Spinal cord (tissue), 10 donors: ENCODE measurements at places on chromosomes 6 and 20. TPM values are rescaled to one million over a fixed set of nuclear protein-coding genes. Genes with fewer than 3 reads are reported as not detected.

DNA sequence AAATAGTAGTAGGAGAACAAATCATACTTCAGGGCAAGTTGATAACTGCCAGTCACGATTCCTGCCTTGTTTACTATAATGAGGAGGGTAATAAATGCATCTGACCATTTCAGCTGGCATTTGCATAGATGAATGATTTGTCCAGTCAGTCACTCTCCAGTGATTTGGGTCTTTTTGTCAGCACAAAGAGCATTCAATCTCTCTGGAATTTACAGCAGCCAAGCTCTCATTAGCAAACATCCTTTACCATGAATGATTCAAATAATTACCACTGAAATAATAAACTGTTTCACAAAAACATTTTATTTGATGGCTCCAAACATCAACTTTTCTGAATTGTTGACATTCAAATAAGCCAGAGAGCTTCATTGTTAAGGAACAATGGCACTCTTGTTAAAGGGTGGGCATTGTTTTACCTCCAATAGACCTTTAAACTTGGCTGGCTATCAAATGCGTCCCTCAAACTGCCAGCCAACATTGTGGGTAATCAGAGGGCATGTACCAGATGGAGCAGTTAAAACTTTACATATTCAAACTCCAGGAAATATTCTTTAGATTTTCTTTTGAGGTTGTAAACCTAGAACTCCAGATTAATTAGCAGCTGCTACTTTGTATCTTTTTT, 30.0 kb upstream of the FBXL4 start:
- H3K4me1 ChIP-seq = no peaks in the 10 kb centered on the region
- no peak overlapping the region for H3K27ac ChIP-seq
- H3K27me3 ChIP-seq = no peaks in the 10 kb centered on the region

CGA gene
- not detected for total RNA-seq

SUMO4 gene
- total RNA-seq = 5.7 TPM

DNA sequence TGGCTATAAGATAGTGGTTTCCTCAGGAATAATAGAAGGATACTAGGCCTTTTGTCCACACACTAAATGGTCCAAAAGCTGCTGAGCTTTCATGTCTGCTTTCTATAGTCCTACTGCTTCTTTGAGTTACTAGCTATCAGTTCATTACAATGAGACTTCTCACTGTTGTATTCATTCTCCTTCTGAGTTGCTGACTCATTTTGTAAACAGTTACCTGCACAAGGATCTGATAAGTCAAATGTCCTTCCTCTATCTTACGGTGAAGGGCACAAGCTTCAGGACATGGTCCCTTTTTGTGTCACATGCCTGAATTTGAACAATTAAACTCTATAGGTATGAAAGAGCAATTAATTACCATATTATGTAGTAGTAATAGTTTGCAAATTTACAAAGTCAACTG, 90.5 kb downstream of the MAN1A1 start:
- DNase-seq = no peak
- H3K4me3 ChIP-seq = no peak overlapping the region
- no peaks in the 10 kb centered on the region for H3K4me1 ChIP-seq
- no peak overlapping the region for H3K27ac ChIP-seq

- H3K27me3 ChIP-seq = no peaks in the 10 kb centered on the region
- H3K4me1 ChIP-seq = peaks cover 9% of the 10 kb centered on the region
- no peak for DNase-seq
- no peaks in the 10 kb centered on the region for H3K36me3 ChIP-seq
Observed at GRCh38 chr6:168017629-168018028, 20.2 kb downstream of the KIF25 start.

DNA sequence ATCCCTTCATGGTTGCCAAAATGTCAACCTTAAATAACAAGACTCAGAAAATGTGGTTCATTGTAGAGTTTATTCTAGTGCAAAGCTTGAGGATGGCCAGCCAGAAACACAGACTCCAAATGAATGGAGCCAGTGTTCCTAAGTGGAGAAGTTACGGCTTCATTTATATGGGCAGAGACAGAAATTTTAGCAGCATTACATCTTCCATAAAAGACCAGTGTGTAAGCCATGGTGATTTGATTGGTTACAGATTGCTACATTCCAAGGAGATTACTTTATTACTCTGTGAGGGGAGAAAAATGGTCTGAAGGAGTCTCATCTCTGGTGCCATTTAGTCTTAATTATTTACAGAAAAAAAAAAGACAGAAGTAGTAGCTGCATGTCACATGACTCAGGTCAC, 97.8 kb downstream of the OTOR start:
- no peak overlapping the region for H3K4me3 ChIP-seq
- no peaks in the 10 kb centered on the region for H3K27me3 ChIP-seq
- peak; percentile 12 for DNase-seq
- no peaks in the 10 kb centered on the region for H3K36me3 ChIP-seq

DNA sequence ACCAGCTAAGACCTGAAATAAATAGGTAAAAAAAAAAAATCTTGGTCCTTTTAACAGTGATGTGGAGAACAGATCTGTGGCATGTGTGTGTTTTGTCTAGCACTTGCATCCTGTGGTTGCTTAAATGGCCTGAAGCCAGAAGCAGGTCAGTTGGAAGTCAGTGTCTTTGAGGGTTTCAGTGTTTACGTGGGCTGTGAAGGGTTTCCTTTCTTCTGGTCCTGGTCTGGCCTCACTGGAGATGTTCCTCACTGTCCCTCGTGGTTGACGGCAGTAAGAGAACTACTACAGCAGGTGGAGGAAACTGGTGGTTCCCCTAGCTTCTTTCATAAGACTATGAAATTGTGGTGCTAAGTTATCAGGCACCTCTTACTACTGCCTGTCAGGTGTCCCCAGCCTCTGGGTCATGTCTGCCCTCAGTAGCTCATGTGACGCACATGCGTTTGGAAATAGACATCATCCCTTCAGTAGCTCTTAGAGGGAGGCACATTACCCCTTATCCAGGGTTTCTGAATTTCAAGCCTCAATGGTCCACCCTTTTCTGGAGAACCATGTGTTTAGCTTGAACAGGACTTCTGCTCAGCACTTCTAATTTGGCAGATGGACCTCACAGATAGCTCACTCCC, 59.4 kb upstream of the SCP2D1 start:
- peaks cover 4% of the 10 kb centered on the region for H3K4me1 ChIP-seq
- H3K36me3 ChIP-seq = peaks cover 3% of the 10 kb centered on the region
- H3K27me3 ChIP-seq = no peaks in the 10 kb centered on the region
- H3K4me3 ChIP-seq = no peak overlapping the region
- H3K27ac ChIP-seq = no peak overlapping the region

CCN2 gene
- total RNA-seq = 86.8 TPM

DNA sequence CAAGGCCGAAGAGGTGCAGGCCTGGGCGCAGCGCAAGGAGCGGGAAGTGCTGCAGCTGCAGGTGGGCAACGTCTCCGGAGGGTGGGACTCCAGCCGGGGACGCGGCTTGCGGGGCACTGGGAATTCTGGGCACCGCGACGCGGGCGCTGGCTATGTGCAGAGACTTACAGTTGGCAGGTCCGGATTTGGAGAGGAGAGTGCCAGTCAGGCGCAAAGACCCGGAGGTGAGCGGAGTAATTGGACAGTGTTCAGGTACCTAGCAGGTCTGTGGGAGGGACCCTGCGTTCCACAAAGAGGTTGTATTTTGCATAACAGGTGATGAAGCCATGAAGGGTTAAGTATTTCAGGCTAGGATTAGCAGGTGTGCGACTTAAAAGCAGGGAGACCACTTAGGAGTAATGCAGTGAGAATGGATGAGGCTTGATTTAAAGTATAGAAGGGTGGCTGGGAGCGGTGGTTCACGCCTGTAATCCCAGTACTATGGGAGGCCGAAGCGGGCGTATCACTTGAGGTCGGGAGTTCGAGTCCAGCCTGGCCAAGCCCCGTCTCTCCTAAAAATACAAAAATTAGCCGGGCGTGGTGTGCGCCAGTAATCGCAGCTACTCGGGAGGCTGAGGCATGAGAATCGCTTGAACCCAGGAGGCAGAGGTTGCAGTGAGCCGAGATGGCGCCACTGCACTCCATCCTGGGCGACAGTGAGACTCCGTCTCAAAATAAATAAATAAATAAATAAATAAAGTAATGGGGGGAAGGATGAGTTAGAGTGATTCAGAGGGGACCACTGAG, 1.0 kb downstream of the MRPS26 start:
- no peak overlapping the region for H3K27ac ChIP-seq
- peaks cover 49% of the 10 kb centered on the region for H3K36me3 ChIP-seq
- DNase-seq = no peak
- H3K27me3 ChIP-seq = no peaks in the 10 kb centered on the region

DNA sequence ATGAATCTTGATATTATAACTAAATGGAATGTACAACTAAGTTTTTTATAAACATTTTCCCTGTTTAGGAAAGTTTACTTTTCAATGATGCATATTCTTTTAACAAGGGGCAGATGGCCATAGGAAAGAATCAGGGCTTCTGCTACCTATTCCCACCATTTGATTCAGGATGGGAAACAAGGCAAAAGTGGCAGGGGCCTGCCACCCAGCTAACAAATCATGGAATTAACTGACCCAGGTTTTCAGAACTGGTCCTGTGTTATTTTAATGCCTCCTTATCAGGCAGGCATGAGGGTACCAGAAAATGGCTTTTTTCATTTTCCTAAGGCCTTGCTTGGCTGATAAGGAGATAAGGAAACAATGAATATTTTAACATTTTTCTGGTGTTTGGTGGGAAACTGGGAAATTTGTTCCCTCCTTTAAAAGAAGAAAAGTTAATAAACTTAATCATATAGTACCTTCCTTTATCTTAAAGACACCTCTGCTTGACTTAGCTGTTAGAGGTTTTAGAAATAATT, 6.7 kb downstream of the POU3F2 start:
- peak overlapping the region; percentile 91 for H3K27ac ChIP-seq
- H3K4me3 ChIP-seq = peak overlapping the region; percentile 75
- peak; percentile 2 for DNase-seq
- peaks cover 9% of the 10 kb centered on the region for H3K36me3 ChIP-seq

- no peak overlapping the region for H3K4me3 ChIP-seq
- H3K36me3 ChIP-seq = peaks cover 16% of the 10 kb centered on the region
- H3K4me1 ChIP-seq = peaks cover 6% of the 10 kb centered on the region
- no peak for DNase-seq
- peak overlapping the region; percentile 33 for H3K27ac ChIP-seq
Observed at GRCh38 chr20:47749339-47749738, 35.9 kb downstream of the SULF2 start.

DNA sequence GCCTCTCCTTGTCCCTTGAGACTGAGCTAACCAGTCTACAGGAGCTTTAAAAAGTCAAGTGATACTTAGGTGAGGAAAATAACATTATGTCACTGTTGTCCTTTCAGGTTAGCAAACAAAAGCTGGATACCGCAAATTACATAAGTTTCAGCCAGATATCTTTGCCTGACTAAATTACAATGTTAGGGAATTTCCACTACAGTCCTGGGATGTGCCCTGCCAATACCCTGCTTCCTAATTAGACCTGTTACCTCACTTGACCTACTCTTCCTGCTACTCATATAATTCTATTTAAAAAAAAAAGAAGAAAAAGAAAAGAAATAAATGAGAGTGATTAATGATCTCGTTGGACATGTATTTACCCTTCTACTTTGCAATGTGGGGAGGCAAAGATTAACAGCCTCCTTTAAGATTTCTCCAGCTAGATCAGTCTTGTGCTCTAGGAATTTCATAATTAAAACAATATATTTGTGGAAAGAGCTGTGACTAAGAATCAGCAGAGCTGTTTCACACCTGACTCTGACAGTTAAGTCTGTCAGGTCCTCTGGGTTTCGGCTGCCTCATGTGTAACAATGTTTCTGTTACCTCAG, 318.9 kb downstream of the HDGFL1 start:
- no peaks in the 10 kb centered on the region for H3K36me3 ChIP-seq
- no peak overlapping the region for H3K4me3 ChIP-seq
- H3K4me1 ChIP-seq = no peaks in the 10 kb centered on the region

SLC22A16 gene
- 1.3 TPM for total RNA-seq
